ENCODE measurements at places on chromosomes 4 and X.
A peak's percentile ranks its signal among the peaks of the same experiment; 100 is the strongest.

- H3K27ac ChIP-seq: peak overlapping the region; percentile 9
- no peak for DNase-seq
- H3K4me3 ChIP-seq: no peak overlapping the region
- H3K27me3 ChIP-seq: no peaks in the 10 kb centered on the region
These were observed 53.2 kb downstream of the SPRY1 start for GRCh38 chr4:123449780-123450179.

GRCh38 chr4:113524096-113524495 lies 237.4 kb downstream of the CAMK2D start:
- no peaks in the 10 kb centered on the region for H3K27me3 ChIP-seq
- no peak for DNase-seq
- H3K27ac ChIP-seq: no peak overlapping the region
- no peak overlapping the region for H3K4me3 ChIP-seq

GRCh38 chr4:26787461-26788340 lies 72.9 kb upstream of the STIM2 start:
- no peak overlapping the region for H3K4me3 ChIP-seq
- H3K4me1 ChIP-seq: peaks cover 7% of the 10 kb centered on the region
- H3K27ac ChIP-seq: no peak overlapping the region
- peak; percentile 54 for DNase-seq
- no peaks in the 10 kb centered on the region for H3K27me3 ChIP-seq

GRCh38 chr4:65791812-65792308 lies 121.6 kb upstream of the EPHA5 start:
- H3K4me3 ChIP-seq: no peak overlapping the region
- H3K27me3 ChIP-seq: no peaks in the 10 kb centered on the region
- DNase-seq: no peak
- H3K4me1 ChIP-seq: no peaks in the 10 kb centered on the region
- H3K36me3 ChIP-seq: no peaks in the 10 kb centered on the region

- no peaks in the 10 kb centered on the region for H3K36me3 ChIP-seq
- no peaks in the 10 kb centered on the region for H3K4me1 ChIP-seq
- no peaks in the 10 kb centered on the region for H3K27me3 ChIP-seq
These were observed 117.0 kb downstream of the PCDH7 start for GRCh38 chr4:30837131-30837539.

DNA sequence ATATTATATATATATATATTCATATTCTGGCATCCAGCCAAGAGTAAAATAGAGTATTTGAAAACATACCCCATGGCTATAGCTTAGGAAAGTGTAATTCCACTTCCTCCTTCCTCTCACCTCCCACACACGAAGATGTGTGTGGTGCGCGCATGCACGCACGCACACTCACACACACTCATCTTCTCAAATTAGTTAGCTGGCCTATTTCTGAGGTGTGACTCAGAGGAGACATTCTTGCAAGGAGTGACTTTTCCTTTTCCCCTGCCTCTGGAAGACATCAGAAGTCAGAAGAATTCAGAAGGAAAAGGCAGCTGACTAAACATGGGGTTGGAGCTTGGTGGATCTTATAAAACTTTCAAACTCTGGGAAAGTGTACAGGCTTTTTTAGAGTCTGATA lies 8.8 kb downstream of the ENPEP start:
- H3K4me1 ChIP-seq: no peaks in the 10 kb centered on the region
- H3K4me3 ChIP-seq: no peak overlapping the region
- no peak for DNase-seq
- H3K27me3 ChIP-seq: peaks cover 2% of the 10 kb centered on the region
- H3K27ac ChIP-seq: no peak overlapping the region
- H3K36me3 ChIP-seq: no peaks in the 10 kb centered on the region

DNA sequence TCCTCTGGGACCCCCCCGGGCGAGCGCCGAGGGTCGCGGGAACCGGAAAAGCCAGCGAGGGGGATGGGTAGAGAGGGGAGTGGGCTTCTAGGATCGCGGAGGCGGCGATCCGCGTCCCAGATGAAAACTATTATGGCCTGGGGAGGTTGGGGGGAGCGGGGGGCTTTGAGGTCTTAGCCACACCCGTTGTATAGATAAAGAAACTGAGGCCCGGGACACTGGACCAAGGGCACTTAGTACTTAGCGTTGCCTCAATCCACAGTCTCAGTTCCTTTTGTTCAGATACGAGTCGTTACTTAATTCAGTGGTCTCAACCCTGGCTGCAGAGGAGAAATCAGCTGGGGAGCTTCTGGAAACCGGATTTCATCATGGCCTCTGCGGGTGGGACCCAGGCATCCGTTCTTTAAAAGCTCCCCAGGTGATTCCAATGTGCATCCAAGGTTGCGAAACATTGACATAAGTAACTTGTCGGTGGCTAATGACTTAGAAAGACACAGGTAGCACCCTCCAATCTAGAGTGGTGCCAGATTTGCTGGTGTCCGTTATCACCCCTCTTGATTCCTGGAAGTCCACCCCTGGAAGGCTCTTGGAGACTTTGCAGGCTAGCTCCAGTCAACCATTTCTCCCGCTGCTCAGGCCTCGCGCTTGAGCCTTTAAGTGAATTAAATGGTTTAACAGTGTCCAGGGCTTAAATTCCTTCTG lies 90.7 kb downstream of the GEMIN8 start:
- H3K27me3 ChIP-seq: peaks cover 3% of the 10 kb centered on the region
- DNase-seq: no peak
- H3K36me3 ChIP-seq: no peaks in the 10 kb centered on the region
- H3K4me1 ChIP-seq: peaks cover 9% of the 10 kb centered on the region
- no peak overlapping the region for H3K27ac ChIP-seq

DNA sequence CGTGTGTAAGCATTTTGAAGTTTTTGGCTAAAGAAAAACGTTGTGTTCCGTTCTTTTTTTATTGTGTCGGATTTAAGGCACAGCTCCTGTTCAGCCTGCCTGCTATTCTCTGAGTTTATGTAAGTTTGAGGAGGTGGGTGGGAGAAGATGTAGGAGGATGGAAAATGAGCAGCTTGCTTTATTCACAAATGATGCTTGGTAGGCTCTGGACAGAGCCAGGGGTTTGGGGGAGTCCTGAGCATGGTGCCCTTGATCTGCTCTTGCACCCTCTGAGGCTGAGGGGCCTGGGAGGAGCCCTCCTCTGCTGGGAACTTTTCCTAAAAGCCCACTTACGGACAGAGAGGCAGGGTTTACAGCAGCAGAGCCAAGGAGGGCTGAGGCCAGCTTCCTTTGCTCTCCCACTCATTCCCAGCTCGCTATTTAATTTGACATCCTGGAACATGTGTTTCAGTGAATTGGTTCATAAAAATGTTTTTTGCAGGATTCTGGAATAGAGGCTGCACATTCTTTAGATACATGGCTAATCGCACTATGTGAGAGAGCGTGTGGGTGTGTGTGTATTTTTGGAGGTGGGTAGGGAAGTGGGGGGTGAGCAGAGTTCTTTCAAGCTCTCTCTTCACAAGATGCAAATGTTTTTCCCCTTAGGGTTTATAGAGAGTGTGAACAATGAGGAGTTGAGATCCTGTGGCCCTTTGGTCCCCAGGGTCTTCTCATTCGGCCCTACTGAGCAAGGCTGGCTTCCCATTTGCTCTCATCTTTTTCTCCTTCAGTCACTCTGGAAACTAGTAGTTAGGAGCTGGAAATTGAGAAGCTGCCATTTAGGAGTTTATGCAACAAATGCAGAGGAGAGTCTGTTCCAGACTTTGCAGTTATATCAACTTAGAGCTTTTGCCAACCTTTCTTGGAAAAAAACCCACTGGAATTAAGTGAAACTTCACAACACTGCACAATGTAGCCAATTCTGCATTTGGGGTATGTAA lies 32.1 kb downstream of the TMEM131L start:
- H3K36me3 ChIP-seq: peaks cover 3% of the 10 kb centered on the region
- H3K4me3 ChIP-seq: no peak overlapping the region
- peak overlapping the region; percentile 79 for H3K27ac ChIP-seq
- peaks cover 69% of the 10 kb centered on the region for H3K4me1 ChIP-seq
- H3K27me3 ChIP-seq: no peaks in the 10 kb centered on the region
- no peak for DNase-seq
